ENCODE measurements at places on chromosomes 2 and 18. TPM values are rescaled to one million over a fixed set of nuclear protein-coding genes. Genes with fewer than 3 reads are reported as not detected.

DNA sequence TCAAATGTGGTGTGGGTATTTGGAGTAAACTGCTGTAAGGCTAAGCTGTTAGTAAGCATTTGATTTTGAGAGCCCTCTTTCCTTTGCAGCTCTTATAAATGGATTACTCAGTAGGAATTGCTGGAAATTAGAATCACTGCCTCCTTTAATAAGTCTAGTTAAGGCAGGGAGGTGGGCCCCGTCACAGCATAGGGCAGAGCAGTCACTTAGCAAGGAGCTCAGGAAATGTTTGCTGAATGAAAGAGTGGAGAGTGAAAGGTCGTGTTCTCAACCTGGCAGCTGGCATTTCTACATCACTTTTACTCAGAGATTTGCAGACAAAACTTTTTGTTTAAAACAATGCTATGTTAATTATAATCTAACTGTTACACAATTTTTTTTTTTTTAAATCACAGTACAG, 25.5 kb downstream of the ITGA6 start:
- DNase-seq: no peak

GRCh38 chr2:39313575-39313974, 69.8 kb upstream of the CDKL4 start:
- no peak for DNase-seq

DNA sequence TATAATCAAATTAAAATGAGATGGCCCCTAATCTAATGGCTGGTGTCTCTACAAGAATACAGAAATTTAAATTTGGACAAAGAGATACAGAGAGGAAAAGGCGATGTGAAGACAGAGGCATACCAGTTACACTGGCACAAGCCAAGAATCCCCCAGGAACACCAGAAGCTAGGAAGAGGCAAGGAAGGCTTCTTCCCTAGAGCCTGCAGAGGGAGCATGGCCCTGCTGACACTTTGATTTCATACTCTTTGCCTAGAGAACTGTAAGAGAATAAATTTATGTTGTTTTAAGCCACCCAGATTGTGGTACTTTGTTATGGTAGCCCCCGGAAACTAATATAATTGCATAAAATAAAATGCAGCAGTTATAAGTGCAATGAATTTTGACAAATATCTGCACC, 671.4 kb downstream of the MBD2 start:
- no peak for DNase-seq

- no peak for DNase-seq
These were observed 7.7 kb downstream of the FBXO15 start for GRCh38 chr18:74139888-74140287.

DNA sequence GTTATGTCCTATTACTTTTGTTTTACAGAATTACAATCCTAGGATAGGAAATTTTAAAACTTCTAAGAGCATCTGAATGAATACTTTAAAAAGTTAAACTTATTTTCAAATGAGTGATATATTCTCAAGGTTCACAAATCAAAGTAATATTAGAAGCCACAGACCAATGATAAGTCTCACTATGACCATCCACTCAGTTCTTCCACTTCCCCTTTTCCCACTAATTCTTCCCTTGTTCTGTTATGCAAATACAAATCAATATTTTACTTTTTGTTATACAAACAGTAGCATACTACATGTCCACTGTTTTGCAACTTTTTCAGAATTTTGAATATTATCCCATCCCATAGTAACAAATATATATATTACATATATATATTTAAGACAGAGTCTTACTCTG, 20.2 kb downstream of the USP37 start:
- DNase-seq: no peak

DNA sequence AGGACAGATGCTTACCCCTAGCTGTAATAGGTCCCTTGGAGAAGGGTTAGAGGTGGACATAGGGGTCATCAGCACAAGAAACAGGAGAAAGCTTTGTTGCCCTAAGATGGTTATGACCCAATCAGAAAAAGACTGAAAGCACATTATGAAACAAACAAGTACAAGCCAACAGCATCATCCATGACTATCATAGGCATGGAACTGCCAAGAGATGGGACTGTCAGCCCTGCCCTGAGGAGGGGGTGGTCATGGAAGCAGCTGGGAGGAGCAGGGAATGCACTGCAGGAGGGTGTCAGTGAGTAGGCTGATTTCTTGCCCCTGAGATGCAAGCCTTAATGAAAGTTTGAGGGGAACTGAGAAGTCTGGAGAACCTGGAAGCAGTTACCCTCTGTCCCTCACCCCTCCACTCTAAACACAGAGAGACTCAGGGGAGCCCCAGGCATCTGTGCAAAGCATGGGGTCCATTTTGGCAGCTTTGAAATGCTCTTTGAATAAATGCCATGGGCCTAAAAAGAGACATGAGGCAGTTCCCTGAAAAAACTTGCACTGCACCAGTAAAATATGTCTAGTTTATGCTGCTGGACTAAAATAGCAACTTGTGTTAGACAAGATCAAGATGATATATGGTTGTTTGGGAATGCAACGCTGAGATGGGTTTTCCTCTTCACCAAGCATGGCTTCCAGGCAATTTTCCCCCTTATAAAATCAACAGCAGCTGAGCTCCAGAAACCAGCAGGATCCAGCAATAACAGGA, 122.7 kb upstream of the ZFP36L2 start:
- no peak for DNase-seq

DNA sequence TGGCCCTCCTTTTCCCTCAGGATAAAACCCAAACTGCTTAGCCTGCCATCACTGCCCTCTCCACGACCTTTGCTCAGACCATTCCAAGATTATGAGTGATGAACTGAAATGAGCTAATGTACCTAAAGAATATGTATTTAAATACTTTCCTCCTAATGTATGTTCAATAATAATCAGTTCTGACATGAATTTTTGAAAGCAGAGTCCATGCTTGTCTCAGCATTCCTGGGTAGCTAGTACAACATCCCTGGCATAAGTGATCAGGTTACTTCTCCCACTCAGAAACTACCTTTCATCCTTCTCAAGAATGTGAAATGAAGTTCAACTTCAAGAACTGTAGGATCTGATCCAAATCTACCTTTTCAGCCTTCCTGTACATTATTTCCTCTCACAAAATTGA, 103.6 kb downstream of the UNC80 start:
- DNase-seq: no peak

GRCh38 chr18:79572093-79572780, 107.4 kb upstream of the CTDP1 start:
- DNase-seq: no peak

DNA sequence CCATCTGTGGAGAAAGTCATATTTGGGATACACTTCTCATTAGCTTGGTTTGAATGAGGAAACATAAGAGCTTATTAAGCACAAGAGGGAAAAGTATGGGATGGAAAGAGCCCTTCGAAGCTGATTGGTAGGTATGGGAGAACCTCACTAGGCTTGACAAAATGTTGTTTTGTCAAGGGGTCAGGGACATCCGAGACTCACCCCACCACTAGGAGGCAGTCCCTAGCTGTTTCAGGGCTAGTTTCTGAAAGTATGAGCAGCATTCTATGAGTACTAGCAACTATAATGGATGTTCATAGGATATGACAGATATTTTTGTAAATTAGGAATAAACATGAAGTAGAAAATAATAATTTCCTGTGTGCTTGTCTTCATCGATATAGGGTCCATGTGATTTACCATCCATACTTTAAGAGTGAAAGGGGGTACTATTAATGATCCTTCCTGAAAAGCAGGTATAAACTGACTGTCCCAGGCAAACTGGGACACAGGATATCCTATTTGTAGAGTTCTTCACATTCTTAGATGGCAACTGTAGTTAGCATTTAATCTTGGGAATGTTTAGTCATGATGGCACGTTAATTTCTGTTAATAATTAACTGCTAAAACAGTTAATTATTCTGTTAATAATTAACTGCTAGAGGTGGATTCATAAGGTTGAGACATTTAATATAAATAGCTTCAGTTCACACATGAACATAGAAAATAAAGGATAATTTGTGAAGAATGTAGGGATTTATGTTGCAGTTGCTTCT, 28.4 kb downstream of the OTX1 start:
- DNase-seq: no peak

DNA sequence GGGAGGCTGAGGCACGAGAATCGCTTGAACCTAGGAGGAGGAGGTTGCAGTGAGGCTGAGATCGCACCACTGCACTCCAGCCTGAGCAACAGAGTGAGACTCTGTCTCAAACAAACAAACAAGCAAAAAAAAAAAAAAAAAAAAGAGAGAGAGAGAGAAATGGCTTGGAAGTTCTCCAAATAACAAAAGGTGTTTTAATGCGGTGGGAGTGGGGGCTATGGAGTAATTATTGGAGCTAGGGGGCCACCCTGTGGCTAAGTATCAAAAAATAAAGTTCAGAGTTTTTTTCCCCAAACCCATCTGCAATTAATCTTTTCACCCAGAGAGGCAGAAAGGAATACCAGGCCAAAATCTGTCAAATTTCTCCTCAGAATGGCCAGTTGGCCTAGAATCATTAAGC, 23.0 kb upstream of the CEP68 start:
- no peak for DNase-seq

GRCh38 chr2:147386284-147386683, 458.5 kb upstream of the ACVR2A start:
- no peak for DNase-seq

DNA sequence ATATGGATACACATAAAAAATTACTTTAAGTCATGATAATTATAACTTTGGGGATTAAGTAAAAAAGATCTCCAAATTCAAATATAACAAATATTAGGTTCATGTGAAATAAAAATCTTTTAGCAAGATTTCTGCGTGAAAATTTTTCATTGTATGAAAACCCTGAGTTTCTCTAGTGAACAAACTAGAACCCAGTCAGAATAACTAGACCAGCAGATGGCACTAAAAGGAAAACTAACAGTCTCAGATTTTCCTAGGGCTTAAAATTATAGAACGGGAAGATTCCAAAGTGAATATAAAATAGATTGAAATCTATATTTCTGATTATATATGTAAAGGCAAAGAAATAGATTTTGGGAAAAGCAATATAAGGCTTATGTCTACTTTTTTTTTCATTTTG, 43.3 kb downstream of the TMEM200C start:
- DNase-seq: no peak

Gene DPP4
- total RNA-seq: 8.3 TPM

Gene PROKR1
- not detected for total RNA-seq

Data from heart right ventricle (tissue), 16 donors.